GM12892 (cell line): ENCODE measurements at places on chromosomes 12 and 14.

DNA sequence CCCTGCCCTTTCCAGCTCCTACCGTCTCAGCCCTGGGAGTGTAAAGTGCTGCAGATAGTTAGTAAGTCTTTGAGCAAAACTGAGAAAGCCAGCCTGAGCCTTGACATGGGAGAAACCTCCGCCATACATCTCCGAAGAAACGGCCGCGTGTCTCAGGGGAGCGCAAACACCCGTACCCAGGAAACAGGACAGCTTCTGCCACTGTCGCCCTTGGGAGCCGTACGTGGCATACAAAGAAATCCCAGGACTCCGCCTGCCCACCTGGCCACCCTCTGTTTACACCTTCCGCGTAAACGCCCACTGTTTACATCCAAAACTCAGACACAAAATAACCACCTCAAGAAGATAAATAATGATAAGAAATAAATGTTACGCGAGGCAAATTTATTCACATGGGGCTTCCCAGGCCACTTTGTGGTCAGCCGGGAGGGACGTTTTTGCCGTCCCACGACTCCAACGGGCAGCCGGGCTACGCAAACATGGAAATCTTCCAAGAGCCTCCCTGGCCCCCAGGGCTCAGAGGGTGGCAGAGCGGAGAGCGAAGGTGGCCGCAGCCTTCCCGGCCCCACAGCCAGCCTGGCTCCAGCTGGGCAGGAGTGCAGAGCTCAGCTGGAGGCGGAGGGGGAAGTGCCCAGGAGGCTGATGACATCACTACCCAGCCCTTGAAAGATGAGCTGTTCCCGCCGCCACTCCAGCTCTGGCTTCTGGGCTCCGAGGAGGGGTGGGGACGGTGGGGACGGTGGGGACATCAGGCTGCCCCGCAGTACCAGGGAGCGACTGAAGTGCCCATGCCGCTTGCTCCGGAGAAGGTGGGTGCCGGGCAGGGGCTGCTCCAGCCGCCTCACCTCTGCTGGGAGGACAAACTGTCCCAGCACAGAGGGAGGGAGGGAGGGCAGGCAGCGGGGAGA is at the start of gene BDKRB2:
Gene BDKRB2, plus strand, starts transcription at position 689 of the 908 bp plus-strand sequence. CDS start 32,269 bp downstream, outside the sequence.
- DNase-seq, result no peak

DNA sequence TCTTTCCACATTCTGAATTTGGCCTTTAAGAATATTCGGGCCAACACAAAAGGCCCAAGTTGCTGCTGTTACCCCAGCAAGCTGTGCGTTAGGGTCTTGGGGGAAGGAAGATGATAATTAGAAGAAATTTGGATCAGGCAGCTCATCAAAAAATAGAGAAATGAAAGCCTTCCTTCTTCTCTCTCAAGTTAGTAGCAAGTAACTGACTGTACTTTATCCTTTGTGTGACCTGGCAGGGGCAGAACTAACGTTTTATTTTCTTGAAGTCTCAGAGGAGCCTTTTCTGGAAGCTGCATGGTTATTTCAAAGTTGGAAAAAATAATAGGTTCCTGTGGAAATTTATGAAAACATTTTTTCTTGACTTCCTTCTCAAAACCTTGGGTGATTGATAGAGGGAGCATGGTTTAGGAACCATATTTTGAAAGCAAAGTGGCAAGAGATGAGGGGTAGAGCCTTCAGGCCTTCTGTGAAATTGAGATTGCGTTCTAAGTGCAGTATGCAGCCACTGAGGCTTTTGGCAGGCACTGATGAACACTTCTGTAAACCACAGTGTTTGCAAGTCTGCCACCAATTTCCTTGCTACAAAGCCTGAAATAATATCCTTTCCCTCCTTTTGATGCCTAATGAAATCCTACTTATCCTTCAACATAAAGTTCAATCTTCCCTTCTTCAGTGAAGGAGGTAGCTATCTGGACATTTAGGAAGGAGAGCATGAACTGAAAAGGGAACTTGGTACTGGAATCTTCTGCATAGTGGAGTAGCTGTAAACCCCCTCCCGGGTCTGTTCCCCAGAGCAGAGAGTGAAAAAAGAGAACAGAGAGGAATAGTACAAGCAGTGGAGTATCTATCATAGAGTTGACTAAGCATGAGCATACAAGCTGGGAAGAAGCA is 123.2 kb downstream of the FGD4 start:
- DNase-seq, result no peak

DNA sequence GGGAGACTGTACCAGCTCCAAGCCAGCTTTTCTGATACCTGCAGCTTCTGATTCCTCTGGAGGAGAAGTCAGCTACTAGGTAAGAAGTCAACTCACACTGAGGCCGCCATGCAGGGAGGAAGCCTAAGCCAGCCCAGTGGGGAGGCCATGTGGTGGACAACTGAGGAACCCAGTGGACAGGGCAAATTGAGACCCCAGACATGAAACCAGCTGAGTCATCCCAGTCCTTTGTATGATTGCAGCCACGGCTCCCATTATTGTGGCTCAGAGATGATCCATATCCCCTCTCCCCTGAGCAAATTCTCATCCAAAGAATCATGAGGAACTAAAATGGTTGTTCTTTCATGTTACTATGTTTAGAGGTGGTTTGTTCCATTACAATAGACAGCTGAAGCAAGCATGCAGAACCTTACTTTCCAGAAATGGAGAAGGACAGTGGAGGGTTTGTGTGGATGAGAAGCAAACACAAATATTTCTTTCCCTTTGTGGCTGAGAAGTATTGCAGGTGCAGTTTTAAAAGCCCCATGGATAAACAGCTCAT is 1147.3 kb upstream of the TMEM132C start:
- DNase-seq, result no peak

DNA sequence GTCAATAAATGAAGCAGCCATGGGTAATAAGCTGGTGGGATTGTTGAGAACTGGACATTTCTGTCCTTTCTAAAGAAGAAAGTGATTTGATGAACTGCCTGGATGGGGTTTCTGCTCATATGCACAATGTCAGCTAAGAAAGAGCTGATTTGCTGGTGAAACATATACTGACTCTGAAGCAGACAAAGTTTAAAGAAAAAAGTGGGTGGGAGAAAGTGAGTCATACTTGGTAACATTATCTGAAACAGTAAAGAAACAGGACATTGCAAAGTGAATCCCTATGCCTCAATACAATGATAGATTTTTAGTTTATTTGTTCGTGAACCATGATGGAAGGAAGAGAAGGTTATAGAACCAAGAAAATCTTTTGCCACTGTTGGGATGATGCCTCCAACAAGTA is 95.6 kb upstream of the DNM1L start:
- DNase-seq, result no peak

GRCh38 chr12:41794336-41794735 is 350.3 kb downstream of the GXYLT1 start:
- DNase-seq, result no peak

GRCh38 chr12:65670775-65671174 is 153.5 kb upstream of the HMGA2 start:
- DNase-seq, result no peak

DNA sequence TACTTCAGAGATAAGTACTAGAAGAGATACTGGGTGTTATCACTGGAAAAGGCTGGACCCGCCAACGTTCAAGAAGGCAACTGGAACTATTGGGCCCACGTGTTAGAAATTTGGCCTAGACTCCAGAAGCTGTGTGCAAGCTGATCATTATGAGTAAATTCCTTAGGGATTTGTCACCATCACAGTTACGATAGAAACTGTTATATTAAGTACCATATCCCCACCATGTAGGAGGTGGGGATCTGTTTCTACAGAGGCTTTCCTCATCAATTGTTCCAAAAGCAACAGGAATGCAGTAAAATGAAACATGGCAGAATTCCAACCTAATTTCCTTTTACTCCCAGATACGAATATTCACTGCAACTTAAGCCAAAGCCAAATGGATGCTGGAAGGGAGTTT is 170.7 kb downstream of the NOVA1 start:
- DNase-seq, result no peak

- no peak for DNase-seq
These were observed 597 bp downstream of the RNF31 start for GRCh38 chr14:24147761-24148428.

DNA sequence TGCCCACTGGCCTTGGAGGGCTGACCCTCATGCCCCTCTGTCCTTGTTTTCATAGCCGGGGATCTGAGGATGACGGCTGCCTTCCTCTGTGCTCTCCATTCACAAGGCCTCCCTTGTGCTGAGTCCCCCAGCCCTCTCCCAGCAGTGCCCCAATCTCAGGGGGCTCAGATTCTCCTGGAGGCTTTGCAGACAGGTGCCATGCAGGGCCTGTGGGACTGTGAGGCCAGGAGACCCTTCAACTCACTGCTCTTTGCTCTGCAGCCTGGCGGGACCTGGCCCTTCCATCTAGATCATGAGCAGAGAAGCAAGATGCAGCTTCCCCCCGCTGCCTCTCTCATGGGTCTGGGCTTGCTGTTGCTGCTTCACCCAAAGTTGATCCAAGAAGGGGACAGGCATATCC is 356.0 kb downstream of the BCL11B start:
- no peak for DNase-seq

GRCh38 chr12:124737040-124737419 is 126.6 kb downstream of the SCARB1 start:
- no peak for DNase-seq

GRCh38 chr12:66197495-66197921 is 8.5 kb downstream of the IRAK3 start:
- no peak for DNase-seq

DNA sequence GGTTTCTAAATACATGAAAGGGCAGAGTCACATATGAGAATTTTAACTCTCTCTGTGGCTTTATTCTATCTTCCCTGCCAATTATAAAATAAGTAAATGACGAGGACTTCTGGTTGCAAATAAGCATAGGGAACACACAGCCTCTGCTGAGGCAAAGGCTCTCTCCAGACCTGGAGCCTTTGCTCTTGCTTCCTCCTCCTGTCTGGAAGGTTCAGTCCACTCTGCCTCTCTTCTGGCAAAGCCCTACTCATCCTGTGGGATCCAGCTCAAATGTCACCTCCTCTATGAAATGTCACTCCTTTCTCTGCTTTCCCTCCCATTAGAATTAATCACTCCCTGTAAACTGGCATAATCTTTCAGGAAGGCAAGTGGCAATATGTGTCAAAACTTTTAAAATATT is 41.9 kb downstream of the PKP2 start:
- DNase-seq, result no peak

GRCh38 chr12:53733807-53734200 is 6.6 kb upstream of the CALCOCO1 start:
- DNase-seq, result no peak

- DNase-seq, result peak; percentile 89
These were observed 35.4 kb upstream of the TMEM179 start for GRCh38 chr14:104639885-104640548.

- no peak for DNase-seq
These were observed 60.7 kb upstream of the TBX3 start for GRCh38 chr12:114744691-114745090.

DNA sequence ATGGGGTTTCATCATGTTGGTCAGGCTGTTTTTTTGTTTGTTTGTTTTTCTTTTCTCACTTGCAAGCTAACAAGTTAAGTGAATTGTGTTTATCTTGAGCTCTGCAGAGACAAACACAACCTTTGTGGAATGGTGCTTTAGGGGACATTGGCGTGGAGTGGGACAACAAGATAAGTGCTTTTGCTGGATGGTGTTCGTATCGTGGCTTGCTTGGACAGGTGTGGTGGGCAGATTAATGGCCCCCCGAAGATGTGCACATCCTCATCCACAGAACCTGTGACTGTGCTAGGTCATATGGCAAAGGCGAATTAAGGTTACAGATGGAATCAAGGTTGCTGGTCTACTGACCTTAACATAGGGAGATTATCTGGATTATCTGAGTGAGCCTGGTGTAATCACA is 7.0 kb downstream of the MLXIP start:
- no peak for DNase-seq

- DNase-seq, result no peak
These were observed 2.3 kb downstream of the DLK1 start for GRCh38 chr14:100728962-100729361.

GRCh38 chr12:45803111-45803510 is 73.6 kb downstream of the ARID2 start:
- no peak for DNase-seq

DNA sequence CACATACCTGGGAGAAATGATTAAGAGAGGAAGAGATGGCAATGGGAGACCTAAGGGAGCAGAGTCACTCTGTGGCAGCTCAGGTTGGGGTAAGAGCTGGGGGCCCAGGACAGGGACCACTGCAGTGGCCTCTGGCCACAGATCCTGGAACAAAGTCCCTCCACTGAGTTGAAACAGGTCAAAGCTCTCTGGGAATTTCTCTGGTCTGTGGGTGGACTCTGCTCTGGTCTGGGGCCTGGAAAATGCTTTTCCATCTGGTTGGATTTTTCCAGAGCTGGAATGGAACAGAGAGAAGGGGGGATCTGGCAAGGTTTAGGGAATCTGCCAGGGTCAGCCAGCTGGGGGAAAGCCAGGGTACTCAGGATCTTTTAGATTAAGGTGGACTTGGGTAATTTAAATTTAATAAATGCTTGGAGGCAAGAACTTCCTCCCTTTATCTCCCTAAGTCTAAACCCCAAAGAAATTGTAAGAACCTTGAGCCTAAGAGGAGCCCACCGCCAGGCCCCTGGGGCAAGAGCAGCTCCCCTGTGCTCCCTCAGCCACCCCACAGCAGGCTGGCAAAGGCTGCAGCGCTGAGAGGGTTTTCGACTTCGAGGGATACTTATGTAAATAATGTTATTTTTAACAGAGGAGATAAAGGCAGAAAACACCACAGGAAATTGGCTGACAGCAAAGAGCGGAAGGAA is 3.7 kb downstream of the HOXC10 start:
- DNase-seq, result no peak

DNA sequence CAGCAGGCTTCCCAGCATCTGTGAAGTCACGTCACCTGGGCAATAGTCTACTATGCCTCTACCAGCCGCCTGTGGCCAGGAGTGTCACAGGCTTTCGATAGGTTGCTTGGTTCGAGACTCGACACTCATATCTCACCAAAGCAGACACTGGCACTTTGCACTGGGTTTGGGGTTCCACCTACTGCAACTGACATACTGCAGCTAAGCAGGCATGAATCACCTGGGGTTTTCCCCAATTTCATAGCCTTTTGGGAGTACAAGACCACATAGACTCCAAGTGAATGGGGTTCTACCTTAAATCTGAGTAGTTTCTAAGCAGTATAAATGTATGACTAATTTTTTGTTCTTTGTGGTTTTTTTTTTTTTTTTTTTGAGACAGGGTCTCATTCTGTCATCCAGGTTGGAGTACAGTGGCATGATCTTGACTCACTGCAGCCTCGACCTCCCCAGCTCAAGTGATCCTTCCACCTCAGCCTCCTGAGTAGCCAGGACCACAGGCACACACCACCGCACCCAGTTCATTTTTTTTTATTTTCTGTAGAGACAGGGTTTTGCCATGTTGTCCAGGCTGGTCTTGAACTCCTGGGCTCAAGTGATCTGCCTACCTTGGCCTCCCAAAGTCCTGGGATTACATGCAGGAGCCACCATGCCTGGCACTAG is 32.1 kb downstream of the DMAC2L start:
- peak; percentile 25 for DNase-seq

GRCh38 chr14:68696721-68697495 is 96.0 kb downstream of the ZFP36L1 start:
- DNase-seq, result no peak

DNA sequence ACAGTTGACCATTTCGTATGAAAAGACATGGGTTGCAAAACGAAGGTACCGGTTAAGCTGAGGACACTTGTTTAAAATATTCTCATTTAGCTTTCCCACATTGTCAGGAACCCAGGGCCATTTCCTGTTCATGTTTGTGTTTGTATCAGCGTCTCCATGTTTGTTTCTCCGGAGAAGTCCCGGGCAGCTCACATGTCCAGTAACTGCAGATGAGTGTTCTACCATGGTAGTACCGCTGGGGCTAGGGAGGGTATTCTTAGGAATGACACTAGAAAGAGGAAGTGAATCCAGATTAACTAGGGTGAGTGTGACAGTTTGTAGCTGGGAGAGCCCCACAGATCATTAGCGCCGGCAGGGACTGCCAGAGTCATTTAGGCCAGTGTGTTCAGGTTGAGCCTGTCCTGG is 50.0 kb upstream of the EVL start:
- peak; percentile 41 for DNase-seq
